ENCODE measurements at places on chromosomes 11 and 22. TPM values are rescaled to one million over a fixed set of nuclear protein-coding genes. Genes with fewer than 3 reads are reported as not detected.

DNA sequence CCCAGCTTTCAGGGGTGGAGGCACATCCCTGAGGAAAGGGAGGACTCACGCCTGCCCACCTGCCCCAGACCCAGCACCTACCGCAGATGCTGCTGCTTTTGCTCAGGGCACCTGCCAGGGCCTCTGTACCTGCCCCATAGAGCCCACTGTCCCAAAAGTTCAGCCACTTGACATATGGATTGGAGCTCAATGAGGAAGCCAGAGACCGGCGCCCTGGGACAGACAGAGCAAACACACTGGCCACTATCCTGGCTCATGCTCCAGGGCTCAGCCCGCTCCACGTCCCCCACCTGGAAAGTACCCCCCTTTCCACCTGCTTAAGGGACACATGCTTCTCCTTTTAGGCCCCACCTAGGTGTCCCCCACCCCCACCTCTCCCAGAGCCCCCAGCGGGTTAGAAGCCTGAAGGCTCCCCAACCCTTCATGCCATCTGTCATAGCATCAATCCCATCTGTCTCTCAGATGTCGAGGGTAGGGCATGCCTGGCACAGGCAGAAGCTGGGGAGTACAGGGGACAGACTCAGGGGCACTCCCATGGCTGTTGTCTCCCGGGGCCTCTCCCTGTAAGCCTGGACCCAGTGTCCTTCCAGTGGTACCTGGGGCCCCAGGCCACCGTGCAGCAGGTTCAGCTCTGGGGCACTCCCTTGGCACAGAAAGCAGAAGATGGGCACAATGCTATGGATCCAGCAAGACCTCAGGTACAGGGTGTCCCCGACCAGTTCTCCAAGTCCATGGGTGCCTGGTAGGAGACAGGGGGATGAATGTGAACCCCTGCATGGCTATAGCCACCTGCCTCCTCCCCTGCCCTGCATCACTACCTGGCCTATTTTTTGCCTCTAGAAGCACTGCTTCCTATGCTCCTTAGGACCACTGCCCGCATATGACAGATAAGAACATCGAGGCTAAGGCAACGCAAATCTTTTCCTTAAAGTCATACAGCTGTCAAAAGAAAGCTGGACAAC lies 2.2 kb upstream of the P2RX6 start:
- no peak for DNase-seq
- no peaks in the 10 kb centered on the region for H3K36me3 ChIP-seq
- H3K4me3 ChIP-seq: no peak overlapping the region
- peaks cover 2% of the 10 kb centered on the region for H3K4me1 ChIP-seq
- no peaks in the 10 kb centered on the region for H3K27me3 ChIP-seq

DNA sequence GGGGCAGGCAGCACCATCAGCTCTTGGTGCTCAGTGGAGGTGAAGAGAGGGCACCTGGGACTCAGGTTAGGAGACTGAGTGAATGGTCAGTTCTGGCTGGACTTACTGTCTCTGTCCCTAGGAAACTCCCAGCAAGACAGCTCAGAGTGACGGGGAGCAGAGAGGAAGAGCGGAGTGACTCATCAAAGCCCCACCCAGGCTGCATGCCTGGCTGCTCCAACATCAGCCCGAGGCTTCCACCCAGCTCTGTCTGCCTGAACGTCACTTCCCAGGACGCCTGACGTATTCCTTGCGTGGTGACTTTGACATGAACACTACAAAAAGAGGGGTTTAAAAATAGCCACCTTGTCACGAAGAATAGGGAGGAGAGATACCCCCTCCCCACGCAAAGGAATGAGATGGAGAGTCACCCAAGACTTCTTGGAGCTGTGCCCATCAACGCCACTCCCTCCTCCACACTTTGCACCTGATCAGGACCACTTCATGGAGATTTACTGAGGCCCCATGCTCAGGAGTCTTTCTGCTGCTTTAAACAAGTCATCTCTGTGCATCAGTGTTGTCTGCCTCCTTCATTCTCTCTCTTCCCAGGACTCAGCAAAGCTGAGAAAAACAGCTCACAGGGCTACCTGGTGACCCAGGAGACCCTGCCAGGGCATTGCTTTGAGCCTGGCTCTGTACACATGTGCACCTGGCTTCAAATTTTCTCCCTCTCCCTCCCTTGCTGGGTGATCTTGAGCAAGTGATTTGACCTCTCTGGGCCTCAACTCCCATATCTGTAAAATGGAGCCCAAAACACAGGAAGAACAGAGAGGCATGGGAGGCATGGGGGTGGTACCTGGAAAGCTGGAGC lies 83.1 kb downstream of the MN1 start:
- H3K27ac ChIP-seq: peak overlapping the region; percentile 86
- no peak for DNase-seq
- H3K4me1 ChIP-seq: peaks cover 8% of the 10 kb centered on the region
- no peaks in the 10 kb centered on the region for H3K27me3 ChIP-seq
- H3K36me3 ChIP-seq: no peaks in the 10 kb centered on the region
- no peak overlapping the region for H3K4me3 ChIP-seq

GRCh38 chr11:11535611-11536010 lies 86.2 kb downstream of the GALNT18 start:
- H3K27me3 ChIP-seq: no peaks in the 10 kb centered on the region
- DNase-seq: peak; percentile 45
- H3K27ac ChIP-seq: no peak overlapping the region
- peaks cover 43% of the 10 kb centered on the region for H3K4me1 ChIP-seq
- no peaks in the 10 kb centered on the region for H3K36me3 ChIP-seq
- no peak overlapping the region for H3K4me3 ChIP-seq

The OR8G1 gene
- total RNA-seq: not detected

The ACRV1 gene
- total RNA-seq: not detected

The RAG2 gene
- total RNA-seq: not detected

Measured in lung (tissue), 17 donors.